ENCODE measurements at places on chromosomes 5 and 9. TPM values are rescaled to one million over a fixed set of nuclear protein-coding genes. Genes with fewer than 3 reads are reported as not detected.
A peak's percentile ranks its signal among the peaks of the same experiment; 100 is the strongest.

DNA sequence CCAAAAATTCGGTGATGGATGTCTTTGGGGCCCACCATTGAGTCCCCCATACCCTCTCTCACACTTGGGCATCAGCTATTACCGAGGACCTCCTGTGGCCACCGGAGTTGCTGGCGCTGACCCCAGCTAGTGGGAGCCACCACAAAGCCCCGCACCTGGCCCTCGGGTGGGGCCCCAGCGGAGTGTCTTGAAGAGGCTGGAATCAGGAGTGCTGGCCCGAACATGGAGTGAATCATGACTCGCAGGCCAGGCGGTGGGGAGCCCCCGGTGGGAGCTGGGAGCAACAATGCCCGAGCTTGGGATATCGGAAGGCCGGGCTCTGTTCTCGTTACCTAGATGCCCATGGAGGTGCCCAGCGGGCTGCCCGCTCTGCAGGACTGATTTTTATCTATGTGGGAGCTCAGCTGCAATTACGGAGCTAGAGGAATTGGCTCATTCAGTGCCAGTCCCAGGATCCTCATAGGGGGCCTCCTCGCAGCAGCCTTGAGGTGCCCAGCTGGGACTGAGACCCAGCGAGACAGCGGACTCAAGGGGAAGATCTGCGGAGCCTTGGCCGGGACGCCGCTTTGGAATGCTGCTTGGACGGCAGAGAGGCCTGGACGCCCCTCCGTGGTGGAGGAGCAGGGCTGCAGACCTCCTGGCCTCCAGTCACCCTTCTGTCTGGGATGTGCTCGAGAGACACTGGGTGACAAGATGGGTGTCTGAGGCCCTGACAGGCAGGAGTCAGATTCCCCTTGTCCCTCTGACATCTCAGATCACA is 70.8 kb downstream of the PSMB7 start:
- H3K27me3 ChIP-seq, result no peaks in the 10 kb centered on the region
- H3K4me1 ChIP-seq, result peaks cover 33% of the 10 kb centered on the region
- peak; percentile 89 for DNase-seq
- no peak overlapping the region for H3K4me3 ChIP-seq
- peak overlapping the region; percentile 49 for H3K27ac ChIP-seq

DNA sequence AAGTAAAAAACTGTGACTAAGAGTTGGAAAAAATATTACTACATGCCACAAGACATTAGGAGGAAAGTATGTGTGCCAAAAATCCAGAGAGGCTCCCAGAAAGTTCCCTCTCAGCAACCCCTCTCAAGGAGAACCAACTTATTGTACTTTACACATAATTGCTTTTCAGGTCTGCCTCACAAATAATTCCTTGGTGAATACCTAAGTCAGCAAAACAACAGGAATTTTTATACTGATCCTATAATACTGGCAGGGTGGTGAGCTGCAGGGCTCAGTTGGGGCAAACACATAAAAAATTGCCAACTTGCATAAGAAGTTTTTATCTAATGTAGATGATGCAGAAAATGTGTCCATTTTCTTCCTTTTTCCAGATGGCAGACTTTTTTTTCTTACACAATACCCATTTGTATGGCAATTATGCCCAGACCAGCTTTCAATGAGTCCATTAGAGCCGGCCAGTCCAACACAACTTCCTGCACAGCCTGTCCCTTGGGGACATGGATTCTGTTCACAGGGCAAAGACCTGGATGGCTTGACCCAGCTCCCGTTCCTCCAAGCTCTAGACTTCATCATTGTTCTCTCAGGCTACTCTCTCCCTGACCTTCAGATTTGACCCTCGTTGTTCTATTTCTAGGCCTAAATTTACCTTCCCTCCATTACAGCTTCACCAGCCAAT is 31.3 kb downstream of the MARCHF3 start:
- peaks cover 16% of the 10 kb centered on the region for H3K4me1 ChIP-seq
- no peaks in the 10 kb centered on the region for H3K27me3 ChIP-seq
- DNase-seq, result no peak
- no peak overlapping the region for H3K4me3 ChIP-seq
- no peaks in the 10 kb centered on the region for H3K36me3 ChIP-seq

DNA sequence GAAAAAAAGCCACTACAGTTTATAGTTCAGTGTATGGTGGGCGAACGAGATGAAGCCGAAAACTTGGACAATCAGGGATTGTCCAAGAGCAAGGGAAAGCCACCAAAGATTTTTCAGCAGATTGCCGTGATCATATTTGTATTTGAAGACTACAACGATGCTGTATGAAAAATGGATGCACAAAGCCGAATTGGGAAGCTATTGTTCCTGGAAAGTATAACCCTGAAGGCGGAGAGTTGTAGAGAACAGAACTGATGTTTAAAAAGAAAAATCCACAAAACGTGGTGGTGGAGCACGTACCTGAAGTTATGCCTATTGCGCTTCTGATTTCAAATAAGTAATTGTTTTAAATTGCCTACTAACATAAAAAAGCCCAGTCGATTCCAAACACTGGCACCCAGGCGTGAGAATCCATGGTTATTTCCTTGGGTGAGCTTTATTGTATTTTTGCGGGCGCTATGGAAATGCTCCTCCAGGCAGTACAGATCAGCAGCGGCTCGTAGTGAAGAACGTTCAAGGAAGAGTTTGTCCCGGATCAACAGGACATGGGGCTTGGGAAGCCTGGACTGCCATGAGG is 772 bp upstream of the TARS1 start:
- no peak overlapping the region for H3K4me3 ChIP-seq
- H3K4me1 ChIP-seq, result peaks cover 27% of the 10 kb centered on the region
- no peaks in the 10 kb centered on the region for H3K27me3 ChIP-seq
- H3K36me3 ChIP-seq, result no peaks in the 10 kb centered on the region

DNA sequence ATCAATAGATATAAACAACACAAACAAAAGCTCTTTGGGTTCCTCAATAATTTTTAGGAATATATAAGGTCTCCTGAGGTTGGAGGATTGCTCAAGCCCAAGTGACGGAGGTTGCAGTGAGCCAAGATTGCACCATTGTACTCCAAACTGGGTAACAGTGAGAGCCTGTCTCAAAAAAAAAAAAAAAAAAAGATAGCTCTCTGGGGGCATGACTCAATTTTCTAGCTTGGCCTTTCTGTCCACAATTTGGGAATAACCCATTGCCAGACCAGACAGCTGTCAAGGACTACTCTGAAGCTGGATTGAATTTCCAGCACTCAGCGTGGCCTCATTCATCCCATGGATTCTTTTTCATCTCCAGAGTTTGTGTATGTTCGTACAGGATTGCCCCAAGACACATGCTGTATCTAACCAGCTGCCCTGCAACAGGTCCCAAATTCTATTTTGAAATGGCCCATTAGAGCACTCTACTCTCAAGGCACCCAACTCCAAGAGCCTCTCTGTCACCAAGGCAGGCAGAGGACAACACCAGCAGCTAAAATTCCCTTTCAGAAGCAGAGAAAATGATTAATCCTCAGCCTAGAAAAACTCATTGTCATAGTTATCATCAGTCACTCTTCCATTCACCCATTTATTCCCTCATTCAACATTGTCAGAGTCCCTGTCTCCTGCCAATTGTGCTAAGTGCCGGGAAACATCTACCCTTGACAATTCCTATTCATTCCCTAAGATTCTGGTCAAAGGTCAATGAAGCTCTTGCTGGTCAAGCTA is 8.7 kb downstream of the FAM193B start:
- no peaks in the 10 kb centered on the region for H3K27me3 ChIP-seq
- peak overlapping the region; percentile 1 for H3K4me3 ChIP-seq
- peaks cover 72% of the 10 kb centered on the region for H3K4me1 ChIP-seq
- H3K27ac ChIP-seq, result peak overlapping the region; percentile 97
- peaks cover 3% of the 10 kb centered on the region for H3K36me3 ChIP-seq

DNA sequence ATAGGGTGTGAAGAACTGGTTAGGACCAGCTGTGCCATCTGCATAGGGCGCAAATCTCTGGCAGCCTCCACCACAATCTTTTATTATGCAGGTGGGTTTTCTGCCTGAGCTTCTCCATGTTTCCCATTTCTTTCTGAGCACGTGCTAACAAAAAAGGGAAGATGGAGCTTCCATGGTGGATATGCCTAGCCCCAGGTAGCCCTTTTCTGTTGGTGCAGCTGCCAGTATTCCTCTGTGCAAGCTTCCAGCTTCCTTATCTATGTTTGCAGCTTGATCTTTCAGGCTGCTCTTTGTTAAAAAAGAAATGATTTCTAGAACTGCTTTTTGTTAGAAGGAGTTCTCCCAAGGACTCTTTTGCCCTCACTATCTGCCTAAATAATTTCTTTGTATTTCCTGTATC is 95.0 kb upstream of the EPB41L4A start:
- H3K36me3 ChIP-seq, result peaks cover 2% of the 10 kb centered on the region
- H3K4me3 ChIP-seq, result no peak overlapping the region
- no peaks in the 10 kb centered on the region for H3K4me1 ChIP-seq

DNA sequence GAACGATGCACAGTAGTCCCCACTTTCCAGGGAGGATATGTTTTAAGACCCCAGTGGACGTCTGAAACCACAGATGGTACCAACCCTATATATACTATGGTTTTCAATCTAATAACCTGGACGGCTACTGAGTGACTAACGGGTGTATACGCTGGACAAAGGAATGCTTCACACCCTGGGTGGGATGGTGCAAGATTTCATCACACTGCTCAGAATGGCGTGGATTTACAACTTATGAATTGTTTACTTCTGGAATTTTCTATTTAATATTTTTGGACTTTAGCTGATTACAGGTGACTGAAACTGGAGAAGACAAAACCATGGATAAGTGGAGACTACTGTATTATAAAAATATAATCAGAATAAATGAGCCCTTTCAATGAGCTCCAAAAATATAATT is 147.6 kb upstream of the TRIM32 start:
- no peaks in the 10 kb centered on the region for H3K27me3 ChIP-seq
- H3K4me1 ChIP-seq, result peaks cover 11% of the 10 kb centered on the region
- no peak for DNase-seq

GRCh38 chr5:7548596-7548995 is 152.7 kb downstream of the ADCY2 start:
- no peak overlapping the region for H3K4me3 ChIP-seq
- no peak overlapping the region for H3K27ac ChIP-seq
- H3K36me3 ChIP-seq, result no peaks in the 10 kb centered on the region
- no peaks in the 10 kb centered on the region for H3K4me1 ChIP-seq
- no peak for DNase-seq

Gene RLN1
- total RNA-seq, result not detected

Gene KCNV2
- total RNA-seq, result not detected

DNA sequence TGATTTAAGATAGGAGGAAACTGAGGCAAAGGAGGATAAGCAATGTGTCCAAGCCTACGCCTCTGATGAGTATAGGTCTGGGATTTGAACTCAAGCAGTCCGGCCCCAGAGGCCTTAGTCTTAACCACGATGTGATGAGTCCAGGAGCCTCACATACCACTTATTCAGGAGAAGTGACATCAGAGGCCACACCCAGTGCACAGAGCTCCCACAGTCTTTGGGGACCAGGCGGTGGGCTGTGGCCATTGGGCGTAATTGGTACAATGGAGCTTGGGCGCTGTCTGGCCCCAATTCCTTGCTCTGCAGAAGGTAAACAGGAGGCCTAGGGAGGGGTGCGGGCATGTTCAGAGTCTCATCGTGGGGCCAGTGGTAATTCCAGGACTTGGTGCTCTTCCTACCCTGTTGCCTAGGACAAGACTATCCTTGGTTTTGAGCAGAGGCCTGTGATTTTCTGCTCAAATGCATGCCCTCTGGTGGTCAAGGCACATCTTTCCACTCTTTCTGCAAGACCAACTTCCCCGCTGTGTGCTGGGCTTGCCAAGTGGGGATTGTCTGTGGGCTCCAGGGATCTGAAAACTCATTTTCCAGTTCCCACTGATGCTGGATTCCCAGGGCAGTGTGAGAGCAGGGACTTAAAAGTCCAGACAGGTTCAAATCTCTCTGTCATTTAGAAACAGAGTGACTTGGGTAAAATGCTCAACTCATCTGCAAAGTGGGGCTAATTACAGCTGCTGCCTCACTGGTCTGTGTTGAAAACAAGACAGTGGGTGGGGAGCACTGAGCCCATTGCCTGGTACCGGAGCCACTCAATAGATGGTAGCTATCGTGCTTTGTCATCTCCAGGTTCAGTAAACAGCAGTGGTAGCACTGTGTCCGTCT is 15.8 kb downstream of the NDST1 start:
- peak overlapping the region; percentile 84 for H3K27ac ChIP-seq
- no peak for DNase-seq
- H3K27me3 ChIP-seq, result no peaks in the 10 kb centered on the region
- H3K4me3 ChIP-seq, result no peak overlapping the region
- peaks cover 73% of the 10 kb centered on the region for H3K4me1 ChIP-seq

- no peak overlapping the region for H3K4me3 ChIP-seq
- H3K27me3 ChIP-seq, result no peaks in the 10 kb centered on the region
- H3K36me3 ChIP-seq, result no peaks in the 10 kb centered on the region
- H3K4me1 ChIP-seq, result no peaks in the 10 kb centered on the region
Observed at GRCh38 chr9:10252174-10252573, 360.6 kb downstream of the PTPRD start.

GRCh38 chr9:3756071-3756470 is 230.3 kb upstream of the RFX3 start:
- no peak for DNase-seq
- H3K27ac ChIP-seq, result no peak overlapping the region
- H3K4me3 ChIP-seq, result no peak overlapping the region
- peaks cover 20% of the 10 kb centered on the region for H3K4me1 ChIP-seq

DNA sequence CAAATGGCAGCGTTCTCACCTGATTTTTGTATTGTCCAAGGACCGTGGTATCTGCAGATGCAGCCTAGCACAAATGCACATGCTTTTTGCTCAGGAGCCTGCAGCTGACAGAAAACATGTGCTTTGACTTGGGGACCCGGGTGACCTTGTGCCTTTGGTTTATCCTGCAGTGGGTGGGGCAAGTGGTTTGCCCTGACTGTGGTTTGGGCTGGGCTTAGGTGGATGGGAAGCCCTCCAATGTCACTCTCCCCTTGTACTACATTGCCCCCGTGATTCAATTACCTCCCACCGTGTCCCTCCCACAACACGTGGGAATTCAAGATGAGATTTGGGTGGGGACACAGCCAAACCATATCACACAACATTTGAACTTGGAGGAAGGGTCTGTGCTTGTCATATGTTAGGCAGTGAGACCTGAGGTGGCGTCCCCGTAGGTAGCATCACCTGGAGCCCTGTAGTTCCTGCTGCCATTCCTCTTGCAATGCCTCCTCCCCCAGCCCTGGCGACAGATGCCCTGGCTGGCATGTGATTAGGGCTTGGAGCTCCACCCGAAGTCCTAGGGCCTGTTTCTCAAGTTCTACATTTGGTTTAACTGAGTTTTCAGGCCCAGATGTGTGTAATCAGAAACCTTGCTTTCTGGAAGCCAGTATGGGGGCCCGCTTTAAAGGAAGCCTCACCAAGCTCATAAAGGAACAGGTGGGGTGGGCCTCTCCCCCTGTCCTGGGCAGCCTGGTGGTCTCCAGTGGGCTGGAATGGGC is 2.1 kb downstream of the ANKRD33B start:
- H3K36me3 ChIP-seq, result no peaks in the 10 kb centered on the region
- no peaks in the 10 kb centered on the region for H3K27me3 ChIP-seq
- peak overlapping the region; percentile 85 for H3K4me3 ChIP-seq
- no peak for DNase-seq
- no peak overlapping the region for H3K27ac ChIP-seq
- peaks cover 29% of the 10 kb centered on the region for H3K4me1 ChIP-seq

Gene LRRC70
- 0.20 TPM for total RNA-seq

Measured in chondrocyte (in vitro differentiated cells).